Type B pancreatic cell (in vitro differentiated cells): ENCODE measurements at places on chromosomes 16 and 17.

- H3K4me3 ChIP-seq, result peak overlapping the region; percentile 95
- H3K27ac ChIP-seq, result peak overlapping the region; percentile 74
- no peak for DNase-seq
- peaks cover 15% of the 10 kb centered on the region for H3K4me1 ChIP-seq
- H3K27me3 ChIP-seq, result no peaks in the 10 kb centered on the region
Measured at GRCh38 chr16:71885261-71885650, 1.3 kb upstream of the ZNF821 start.

GRCh38 chr17:142102-142661 is 4.8 kb downstream of the SCGB1C2 start:
- no peaks in the 10 kb centered on the region for H3K36me3 ChIP-seq
- peaks cover 10% of the 10 kb centered on the region for H3K27me3 ChIP-seq
- no peak overlapping the region for H3K27ac ChIP-seq
- H3K4me3 ChIP-seq, result no peak overlapping the region

DNA sequence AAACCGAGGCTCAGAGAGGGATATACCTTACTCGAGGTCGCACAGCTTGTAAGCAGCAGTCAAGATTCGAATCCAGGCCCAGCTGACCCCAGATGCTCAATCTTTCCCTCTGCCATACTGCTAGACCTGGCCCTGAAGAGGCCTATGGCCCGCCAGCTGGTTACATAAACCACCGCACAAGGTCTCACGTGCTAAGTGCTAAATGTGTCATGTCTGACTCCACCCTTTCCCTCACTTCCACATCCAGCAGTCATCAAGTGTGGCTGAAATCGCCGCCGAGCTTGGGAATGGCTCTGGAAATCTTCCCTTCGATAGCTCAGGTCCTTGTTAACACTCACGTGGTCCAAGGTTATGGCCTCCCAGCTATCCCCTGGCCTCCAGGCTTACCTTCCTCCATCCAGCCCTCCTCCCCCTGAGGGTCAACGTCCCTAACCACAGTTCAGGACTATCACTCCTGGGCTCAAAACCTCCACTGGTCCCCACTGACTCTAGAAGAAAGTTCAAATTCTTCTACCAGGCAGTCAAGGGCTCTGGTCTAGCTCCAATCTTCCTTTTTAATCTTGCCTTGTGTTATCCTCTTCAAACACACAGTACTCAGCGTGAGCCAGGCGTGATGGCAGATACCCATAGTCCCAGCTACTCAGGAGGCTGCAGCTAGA is 3.5 kb downstream of the ZBTB4 start:
- H3K4me3 ChIP-seq, result peak overlapping the region; percentile 88
- DNase-seq, result no peak
- peaks cover 8% of the 10 kb centered on the region for H3K36me3 ChIP-seq

- peaks cover 4% of the 10 kb centered on the region for H3K27me3 ChIP-seq
- no peak overlapping the region for H3K27ac ChIP-seq
- no peaks in the 10 kb centered on the region for H3K4me1 ChIP-seq
- no peak for DNase-seq
- no peaks in the 10 kb centered on the region for H3K36me3 ChIP-seq
- H3K4me3 ChIP-seq, result no peak overlapping the region
Measured at GRCh38 chr16:26005336-26005735, 313.6 kb downstream of the HS3ST4 start.

- peak overlapping the region; percentile 99 for H3K4me3 ChIP-seq
- H3K4me1 ChIP-seq, result peaks cover 14% of the 10 kb centered on the region
Measured at GRCh38 chr16:84144209-84144858, 643 bp downstream of the HSDL1 start.

DNA sequence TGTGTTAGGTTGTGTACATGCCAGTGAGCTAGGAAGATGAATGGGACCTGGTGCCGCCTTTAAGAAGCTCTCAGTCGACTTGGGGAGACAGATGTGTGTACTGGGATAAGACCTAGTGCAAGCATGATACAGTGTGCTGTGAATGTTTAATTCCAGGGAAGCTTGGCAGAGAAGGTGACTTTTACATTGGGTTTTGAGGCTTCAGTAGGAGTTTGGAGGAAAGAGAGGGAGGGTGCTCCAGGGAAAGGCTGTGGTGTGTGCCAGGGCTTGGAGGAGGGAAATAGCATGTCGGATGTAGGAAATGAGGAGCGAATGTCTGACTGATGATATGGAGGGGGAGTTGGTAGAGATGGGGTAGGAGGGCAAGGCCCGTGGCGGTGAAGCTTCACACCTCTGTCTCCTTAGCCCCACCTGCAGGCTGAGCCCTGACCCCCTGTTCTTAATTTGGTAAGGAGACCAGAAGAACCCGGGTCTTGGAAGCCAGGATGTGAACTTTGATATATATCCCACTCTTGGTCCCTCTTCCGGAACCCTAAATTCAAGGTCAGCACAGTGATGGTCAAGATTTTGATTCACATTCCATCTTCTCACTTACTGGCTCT is 76.6 kb downstream of the PLCG2 start:
- no peaks in the 10 kb centered on the region for H3K4me1 ChIP-seq
- no peaks in the 10 kb centered on the region for H3K36me3 ChIP-seq
- H3K27ac ChIP-seq, result no peak overlapping the region
- DNase-seq, result no peak
- no peak overlapping the region for H3K4me3 ChIP-seq

DNA sequence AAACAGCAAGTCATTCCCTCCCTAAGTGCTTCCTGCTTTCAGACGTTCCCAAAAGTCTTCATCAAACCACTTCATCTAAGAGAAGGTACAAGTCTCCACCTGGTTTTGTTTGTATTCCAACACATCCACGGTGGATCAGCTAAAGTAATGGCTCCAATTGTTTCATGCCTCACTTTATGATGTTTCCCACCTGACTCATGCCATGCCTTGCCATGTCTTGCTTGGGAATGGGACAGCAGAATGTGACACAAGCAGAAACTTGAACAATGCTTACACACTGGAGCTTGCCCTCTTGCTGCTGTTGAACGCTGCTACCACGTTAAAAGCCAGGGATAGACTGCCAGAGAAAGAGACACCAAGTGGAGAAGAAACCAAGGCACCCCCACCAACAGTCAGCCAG is 43.8 kb downstream of the MYH10 start:
- peaks cover 12% of the 10 kb centered on the region for H3K4me1 ChIP-seq
- peaks cover 47% of the 10 kb centered on the region for H3K36me3 ChIP-seq
- no peak overlapping the region for H3K4me3 ChIP-seq
- no peak overlapping the region for H3K27ac ChIP-seq
- DNase-seq, result no peak

DNA sequence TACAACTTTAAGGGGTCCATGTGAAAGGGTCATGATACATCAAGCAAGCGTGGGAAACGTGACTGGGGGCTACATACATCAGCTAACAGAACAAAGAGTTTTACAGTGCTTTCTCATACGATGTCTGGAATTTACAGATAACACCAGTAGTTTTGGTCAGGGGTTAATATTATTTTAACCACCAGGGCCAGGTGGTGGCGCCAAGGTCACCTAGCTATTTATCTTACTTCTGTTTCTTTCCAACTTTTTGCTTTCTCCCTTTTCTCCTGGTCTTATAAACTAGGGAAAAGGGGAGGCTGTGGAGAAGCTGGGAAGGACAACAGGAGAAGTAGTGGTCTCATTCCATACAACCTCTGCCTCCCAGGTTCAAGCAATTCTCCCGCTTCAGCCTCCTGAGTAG is 37.9 kb downstream of the CLEC3A start:
- H3K27ac ChIP-seq, result no peak overlapping the region
- no peak overlapping the region for H3K4me3 ChIP-seq
- no peak for DNase-seq

DNA sequence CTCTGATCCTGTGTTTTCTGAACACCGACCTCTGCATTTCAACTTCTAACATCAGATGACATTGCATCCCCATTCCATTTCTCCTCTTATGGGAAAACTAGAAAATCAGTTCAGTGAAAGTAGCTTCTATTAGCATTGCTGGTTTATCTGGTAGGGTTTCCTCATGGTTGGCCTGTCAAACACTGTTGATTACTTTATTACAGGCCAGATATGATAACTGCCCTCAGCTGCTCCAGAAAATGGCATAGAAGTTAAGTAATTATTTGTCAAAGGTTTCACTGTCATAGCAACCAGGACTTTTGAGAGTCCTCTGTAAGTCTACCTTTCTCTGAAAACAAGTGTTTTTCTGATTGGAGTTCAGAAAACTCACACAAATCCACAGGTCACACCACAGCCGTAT is 3.0 kb downstream of the GFOD2 start:
- H3K27me3 ChIP-seq, result no peaks in the 10 kb centered on the region
- H3K4me3 ChIP-seq, result peak overlapping the region; percentile 79
- no peak for DNase-seq

DNA sequence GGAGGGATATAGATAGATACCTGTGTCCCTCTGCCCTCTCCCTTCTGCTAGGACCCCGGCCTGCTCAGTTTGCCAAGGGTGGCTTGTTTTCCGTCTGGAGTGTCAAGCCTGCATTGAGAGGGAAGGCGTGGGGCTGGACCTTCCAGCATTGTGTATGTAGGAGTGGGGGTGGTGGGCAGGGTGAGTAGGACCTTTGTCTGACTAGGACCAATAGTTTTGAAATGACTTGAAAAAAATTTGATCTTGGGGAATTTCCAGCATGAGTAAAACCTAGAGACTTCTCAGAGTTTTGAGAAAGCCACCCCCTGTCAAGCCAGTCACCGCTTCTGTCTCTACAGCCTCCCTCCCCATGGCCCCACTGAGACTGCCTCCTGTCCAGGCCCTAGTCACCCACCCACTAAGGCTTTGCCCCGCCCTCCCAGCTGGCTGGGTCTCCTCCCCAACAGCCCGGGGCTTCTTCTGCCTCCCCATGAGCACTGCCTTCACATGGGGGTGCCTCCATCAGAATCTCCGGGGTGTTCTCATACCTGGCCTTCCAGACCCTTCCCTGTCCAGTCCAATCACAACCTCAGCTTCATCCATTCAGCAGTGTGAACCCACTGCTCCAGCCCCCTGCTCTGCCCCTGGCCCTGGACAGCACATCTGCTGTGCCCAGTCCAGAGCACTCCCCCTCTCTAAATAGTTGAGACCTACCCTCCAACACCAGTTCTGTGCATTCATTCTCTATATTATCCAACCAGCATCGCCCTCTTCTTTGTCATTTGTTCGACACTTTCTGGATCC is 207.0 kb downstream of the MSI2 start:
- H3K27ac ChIP-seq, result peak overlapping the region; percentile 46
- H3K27me3 ChIP-seq, result no peaks in the 10 kb centered on the region
- H3K36me3 ChIP-seq, result peaks cover 20% of the 10 kb centered on the region
- no peak for DNase-seq
- H3K4me1 ChIP-seq, result peaks cover 53% of the 10 kb centered on the region
- no peak overlapping the region for H3K4me3 ChIP-seq

- H3K36me3 ChIP-seq, result no peaks in the 10 kb centered on the region
- H3K27ac ChIP-seq, result peak overlapping the region; percentile 91
- H3K4me1 ChIP-seq, result peaks cover 19% of the 10 kb centered on the region
- H3K4me3 ChIP-seq, result peak overlapping the region; percentile 98
- H3K27me3 ChIP-seq, result peaks cover 53% of the 10 kb centered on the region
Measured at GRCh38 chr16:21300309-21301167, 22.4 kb upstream of the CRYM start.

GRCh38 chr17:5035315-5035714 is at the start of gene SLC52A1:
SLC52A1 (minus strand) TSS chr17:5035426; CDS start chr17:5034606, 820 bp downstream.
- H3K27ac ChIP-seq, result no peak within 1 kb of the TSS
- H3K27me3 ChIP-seq, result peaks cover 30% of the 10 kb centered on the region
- H3K4me3 ChIP-seq, result no peak within 1 kb of the TSS
- DNase-seq, result no peak

DNA sequence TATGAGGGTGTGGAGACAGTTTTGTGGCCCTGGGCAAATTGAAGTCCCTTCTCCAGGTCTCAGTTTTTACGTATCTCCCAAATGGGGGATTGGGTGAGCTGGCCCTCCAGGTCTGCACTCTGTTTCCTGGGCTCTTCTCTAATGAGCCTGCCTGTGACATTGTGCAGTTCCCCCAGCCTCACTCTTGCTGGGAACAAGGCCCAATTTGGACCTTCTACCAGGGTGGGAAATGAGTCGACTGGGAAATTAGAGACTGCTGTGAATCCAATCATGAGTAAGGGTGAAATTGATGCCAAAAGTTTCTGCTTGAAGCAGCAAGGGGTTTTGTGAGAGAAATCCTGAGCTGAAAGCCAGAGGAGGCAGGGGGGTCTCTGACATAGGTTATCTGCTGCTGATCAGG is 71.5 kb upstream of the KSR1 start:
- H3K4me1 ChIP-seq, result peaks cover 4% of the 10 kb centered on the region
- DNase-seq, result no peak
- H3K4me3 ChIP-seq, result no peak overlapping the region
- peaks cover 4% of the 10 kb centered on the region for H3K27me3 ChIP-seq

- no peaks in the 10 kb centered on the region for H3K36me3 ChIP-seq
- H3K27me3 ChIP-seq, result peaks cover 17% of the 10 kb centered on the region
- peaks cover 3% of the 10 kb centered on the region for H3K4me1 ChIP-seq
- DNase-seq, result no peak
- no peak overlapping the region for H3K27ac ChIP-seq
Measured at GRCh38 chr17:2799653-2800052, 3.4 kb downstream of the RAP1GAP2 start.

GRCh38 chr17:45930420-45930951 is 36.1 kb downstream of the MAPT start:
- no peaks in the 10 kb centered on the region for H3K4me1 ChIP-seq
- H3K27ac ChIP-seq, result no peak overlapping the region
- no peak for DNase-seq
- peaks cover under 1% of the 10 kb centered on the region for H3K27me3 ChIP-seq

- peak; percentile 90 for DNase-seq
- peaks cover 13% of the 10 kb centered on the region for H3K4me1 ChIP-seq
- H3K27ac ChIP-seq, result no peak overlapping the region
- peaks cover 39% of the 10 kb centered on the region for H3K27me3 ChIP-seq
- H3K36me3 ChIP-seq, result no peaks in the 10 kb centered on the region
Measured at GRCh38 chr17:45385331-45385997, 47.2 kb downstream of the ARHGAP27 start.

DNA sequence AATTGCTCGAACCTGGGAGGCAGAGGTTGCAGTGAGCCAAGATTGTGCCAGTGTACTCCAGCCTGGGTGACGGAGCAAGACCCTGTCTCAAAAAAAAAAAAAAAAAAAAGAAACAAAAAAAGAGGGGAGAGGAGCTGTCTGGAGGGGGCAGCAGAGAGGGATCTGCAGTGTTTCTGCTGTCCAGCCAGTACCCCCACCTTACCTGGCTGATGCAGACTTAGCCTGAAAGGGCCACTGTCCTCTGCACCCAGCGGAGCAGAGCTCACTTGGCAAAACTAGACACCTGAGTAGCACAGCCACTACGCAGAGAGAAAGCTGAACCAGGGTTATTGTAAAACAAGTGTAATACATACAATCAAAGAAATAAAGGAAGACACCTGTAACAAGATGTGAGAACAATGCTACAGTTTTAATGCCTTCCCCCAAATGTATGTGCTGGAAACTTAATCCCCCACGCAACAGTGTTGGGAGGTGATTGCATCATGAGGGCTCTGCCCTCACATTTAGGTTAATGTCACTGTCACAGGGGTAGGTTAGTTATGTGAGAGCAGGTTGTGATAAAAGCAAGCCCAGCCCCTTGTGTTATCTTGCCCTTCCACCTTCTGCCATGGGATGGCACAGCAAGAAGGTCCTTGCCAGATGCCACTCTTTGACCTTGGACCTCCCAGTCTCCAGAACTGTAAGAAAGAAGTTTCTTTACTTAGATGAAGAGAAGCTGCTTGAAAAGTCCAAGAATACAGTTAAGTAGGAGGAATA is 211.2 kb downstream of the RPTOR start:
- H3K27me3 ChIP-seq, result no peaks in the 10 kb centered on the region
- peaks cover 28% of the 10 kb centered on the region for H3K4me1 ChIP-seq
- no peak overlapping the region for H3K4me3 ChIP-seq
- H3K27ac ChIP-seq, result no peak overlapping the region
